ENCODE measurements at places on chromosomes 2 and 18.

DNA sequence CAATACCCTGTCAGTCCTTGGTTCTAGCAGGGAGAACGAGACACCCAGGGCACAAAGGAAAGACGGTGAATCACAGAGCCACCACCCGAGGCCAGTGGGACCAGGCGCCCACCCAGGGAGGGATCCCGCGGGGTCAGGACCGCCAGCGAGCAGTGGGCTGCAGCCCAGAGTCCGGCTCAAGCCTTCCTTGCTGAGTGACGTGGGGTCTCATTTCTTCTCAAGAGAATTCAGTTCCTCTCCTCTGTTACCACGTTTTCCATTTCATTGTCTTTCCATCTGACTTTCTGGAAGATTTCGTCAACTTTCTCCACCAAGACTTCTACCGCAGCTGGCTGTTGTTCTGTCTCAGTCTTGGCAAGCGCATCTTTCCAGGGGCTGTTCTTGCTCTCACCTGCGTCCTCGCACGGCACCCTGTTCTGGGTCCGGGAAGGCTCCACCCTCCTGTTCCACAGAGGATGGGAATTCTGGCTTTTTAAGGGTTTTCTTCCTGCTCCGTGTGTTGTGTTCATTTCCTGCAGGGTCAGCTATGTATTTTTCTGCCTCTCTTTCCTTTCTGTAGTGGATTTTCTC is 248.6 kb downstream of the NDUFA10 start:
- no peak for DNase-seq

- DNase-seq, result no peak
Measured at GRCh38 chr2:31812051-31812798, 198.6 kb downstream of the MEMO1 start.

DNA sequence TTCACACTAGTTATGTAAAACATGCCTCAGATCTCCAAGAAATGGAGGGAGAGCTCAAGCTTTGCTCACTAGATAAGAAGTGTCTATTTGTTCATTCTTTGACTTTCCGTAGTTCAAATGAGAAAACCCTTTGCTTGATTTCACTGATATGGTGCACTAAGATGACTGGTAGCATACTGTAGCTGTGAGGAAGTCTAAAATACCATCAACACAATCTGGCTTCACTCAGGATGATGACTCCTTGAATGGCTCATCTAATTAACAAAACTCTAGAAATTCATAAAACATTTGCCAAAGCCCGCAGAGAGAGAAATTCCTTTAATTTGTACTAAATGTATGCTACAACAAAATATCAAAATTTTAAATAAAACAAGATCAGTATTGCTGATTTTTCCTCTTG is 152.8 kb upstream of the STK17B start:
- DNase-seq, result peak; percentile 75

DNA sequence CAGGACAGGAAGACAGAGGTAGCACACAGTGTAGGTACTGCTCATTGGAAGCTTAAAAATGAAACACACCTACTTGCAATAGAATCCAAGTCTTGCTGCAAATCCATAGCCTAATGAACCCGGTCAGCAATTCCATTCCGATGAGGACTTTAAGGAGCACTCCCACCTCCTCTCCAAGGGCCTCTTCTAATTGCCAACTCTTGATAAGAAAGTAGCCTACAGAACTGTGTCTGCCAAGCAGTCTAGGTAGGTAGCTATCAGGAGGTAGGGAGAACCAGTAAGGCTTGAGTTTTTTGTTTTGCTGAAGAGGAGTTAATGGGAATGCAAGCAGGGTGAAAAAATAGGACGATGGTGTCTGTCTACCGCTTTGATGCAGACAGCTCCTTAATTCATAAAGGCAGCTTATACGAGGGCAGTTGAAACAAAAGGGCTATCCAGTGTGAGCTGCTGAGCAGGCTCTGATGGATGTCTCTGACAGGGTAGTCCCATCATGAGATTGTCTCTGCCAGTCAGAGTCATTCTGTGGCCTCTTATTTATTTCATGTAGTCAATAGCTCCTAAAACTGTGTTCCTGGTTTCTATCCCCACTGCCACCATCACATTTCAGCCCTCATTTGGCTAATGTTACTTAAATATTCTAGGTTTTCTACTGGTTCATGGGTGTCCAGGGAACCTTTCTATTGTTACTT is 155.6 kb upstream of the DNMT3A start:
- DNase-seq, result no peak

- peak; percentile 72 for DNase-seq
Measured at GRCh38 chr2:233976690-233977294, 59.6 kb downstream of the TRPM8 start.

GRCh38 chr2:101855776-101856175 is 136.0 kb upstream of the IL1R2 start:
- no peak for DNase-seq

DNA sequence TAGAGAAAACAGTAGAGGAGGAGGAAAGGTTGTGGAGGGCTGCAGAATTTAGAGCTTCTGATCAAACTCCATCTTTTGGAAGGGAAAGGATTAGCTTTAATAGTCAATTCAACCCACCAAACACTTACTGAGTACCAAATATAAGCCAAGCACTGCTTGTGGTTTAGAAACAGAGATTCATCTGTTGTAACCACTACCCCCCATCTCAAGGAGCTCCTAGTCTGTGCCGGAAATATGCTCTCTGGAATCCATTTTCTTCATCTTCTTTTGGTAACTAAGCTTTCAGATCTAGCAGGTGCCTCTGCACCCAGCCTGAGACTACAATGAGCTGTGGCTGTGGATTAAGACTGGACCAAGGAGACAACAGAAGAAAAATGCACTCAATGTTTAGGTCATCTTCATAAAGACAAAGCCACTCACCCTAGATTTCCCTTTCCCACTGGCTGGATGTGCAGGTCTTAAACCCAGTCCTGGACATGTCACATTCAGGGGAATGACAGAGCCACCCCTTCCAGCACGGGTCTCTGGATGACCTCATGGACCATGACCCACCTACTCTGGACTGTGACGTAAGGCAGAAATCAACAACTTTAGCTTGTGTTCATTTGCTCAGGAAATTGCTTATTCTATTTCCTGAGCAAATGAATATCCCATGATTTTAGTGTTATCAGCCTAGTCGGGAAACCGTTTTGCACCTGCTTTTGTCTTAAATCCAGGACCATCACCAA is 52.9 kb downstream of the EPB41L3 start:
- no peak for DNase-seq

GRCh38 chr2:228590681-228591080 is 409.2 kb upstream of the SPHKAP start:
- no peak for DNase-seq

- DNase-seq, result no peak
Measured at GRCh38 chr18:32049393-32050171, 31.0 kb downstream of the RNF125 start.

DNA sequence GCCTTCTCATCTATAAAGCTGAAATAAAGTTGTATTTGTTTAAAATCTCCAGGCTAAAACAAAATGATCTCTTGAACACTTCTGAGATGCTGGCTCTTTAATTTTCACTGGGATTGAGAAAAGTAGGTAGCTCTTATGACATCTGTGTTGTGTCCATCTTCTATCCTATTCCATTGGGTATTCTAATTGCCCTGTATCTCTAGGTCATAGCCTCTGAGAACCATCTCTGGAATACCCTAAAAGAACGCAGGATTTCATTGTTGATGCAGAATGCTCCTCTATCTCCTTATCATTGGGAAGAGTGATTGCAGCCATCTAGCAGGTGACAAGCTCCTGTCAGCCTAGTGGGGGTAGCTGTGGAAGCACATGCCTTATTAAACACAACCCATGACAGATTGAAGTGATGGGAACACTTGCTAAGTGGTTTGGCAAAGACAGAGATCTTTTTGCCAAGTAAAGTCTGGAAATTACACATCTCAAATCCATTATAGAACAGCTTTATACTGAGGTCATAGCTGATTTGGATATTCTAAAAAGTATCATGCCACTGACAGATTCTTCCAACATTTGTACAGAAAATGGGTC is 178.2 kb downstream of the TDRD15 start:
- DNase-seq, result no peak

- DNase-seq, result no peak
Measured at GRCh38 chr2:159054985-159055384, 86.5 kb downstream of the TANC1 start.

- DNase-seq, result no peak
Measured at GRCh38 chr2:196468394-196468793, 171.1 kb upstream of the CCDC150 start.

- DNase-seq, result no peak
Measured at GRCh38 chr2:75553935-75554531, 6.7 kb downstream of the EVA1A start.

GRCh38 chr2:233553366-233553765 is 13.2 kb downstream of the USP40 start:
- DNase-seq, result no peak

- peak; percentile 27 for DNase-seq
Measured at GRCh38 chr2:196546151-196546919, 93.2 kb upstream of the CCDC150 start.

GRCh38 chr2:67322353-67323001 is 74.7 kb upstream of the ETAA1 start:
- DNase-seq, result peak; percentile 32

GRCh38 chr2:171146633-171147032 is 14.1 kb downstream of the TLK1 start:
- no peak for DNase-seq

GRCh38 chr2:59249441-59250306 is 1008.5 kb upstream of the FANCL start:
- DNase-seq, result no peak

All from fibroblast of skin of right quadriceps (primary cell).